ENCODE measurements at places on chromosomes 11 and 22. TPM values are rescaled to one million over a fixed set of nuclear protein-coding genes. Genes with fewer than 3 reads are reported as not detected.

DNA sequence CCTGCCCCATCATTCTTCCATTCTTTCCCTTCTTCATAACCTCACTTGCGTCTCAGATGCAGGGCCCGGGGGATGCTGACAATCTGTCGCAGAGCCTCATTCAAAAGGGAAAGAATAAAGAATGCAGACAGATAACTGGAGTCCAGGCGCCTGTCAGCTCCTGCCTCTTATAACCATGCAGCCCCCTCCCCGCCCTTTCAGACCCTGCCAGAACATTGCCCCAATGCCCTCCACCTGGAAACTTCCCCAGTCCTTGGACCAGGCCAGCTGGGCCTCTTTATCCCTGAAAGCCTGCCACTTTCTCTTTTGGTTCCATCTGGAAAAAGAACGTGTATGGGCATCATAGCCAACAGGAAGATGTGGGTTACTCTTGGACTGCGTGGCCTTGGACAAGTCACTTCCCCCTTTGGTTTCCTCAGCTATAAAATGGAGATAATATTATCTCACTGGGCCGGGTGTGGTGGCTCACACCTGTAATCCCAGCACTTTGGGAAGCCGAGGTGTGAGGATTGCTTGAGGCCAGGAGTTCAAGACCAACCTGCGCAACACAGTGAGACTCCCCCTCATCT, 2.1 kb upstream of the TCF20 start:
- no peak for DNase-seq

CBLIF gene
- total RNA-seq, result not detected

- no peak for DNase-seq
These were observed 49.7 kb downstream of the GRIK4 start for GRCh38 chr11:120561286-120561685.

SERGEF gene
- 33.3 TPM for total RNA-seq

PARVG gene
- 49.6 TPM for total RNA-seq

DNA sequence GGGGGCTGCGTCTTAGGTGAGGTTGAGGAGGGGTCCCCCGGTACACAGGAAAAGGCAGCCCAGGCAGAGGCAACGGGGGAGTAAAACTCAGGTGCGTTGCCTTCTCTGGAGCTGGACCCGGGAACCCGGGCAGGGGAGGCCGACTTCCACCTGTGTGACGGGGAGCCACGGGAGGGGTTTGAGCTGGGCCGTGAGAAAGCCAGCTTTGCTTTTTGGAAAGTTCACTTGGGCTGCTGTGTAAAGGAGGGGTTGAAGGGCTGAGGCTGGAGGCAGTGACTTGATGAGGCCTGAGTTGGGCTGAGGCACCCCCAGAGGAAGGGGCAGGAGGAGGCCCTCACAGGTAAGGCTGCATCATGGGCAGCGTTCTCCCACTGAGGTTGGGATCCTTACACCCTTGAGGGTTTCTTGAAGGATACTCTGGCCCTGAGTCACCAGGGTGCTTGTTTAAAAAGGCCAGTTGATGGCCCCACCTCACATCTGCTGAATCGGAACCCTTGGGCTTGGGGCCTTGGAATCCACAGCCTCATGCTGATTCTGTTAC, 47.2 kb downstream of the CHRDL2 start:
- no peak for DNase-seq

UPK2 gene
- not detected for total RNA-seq

DNA sequence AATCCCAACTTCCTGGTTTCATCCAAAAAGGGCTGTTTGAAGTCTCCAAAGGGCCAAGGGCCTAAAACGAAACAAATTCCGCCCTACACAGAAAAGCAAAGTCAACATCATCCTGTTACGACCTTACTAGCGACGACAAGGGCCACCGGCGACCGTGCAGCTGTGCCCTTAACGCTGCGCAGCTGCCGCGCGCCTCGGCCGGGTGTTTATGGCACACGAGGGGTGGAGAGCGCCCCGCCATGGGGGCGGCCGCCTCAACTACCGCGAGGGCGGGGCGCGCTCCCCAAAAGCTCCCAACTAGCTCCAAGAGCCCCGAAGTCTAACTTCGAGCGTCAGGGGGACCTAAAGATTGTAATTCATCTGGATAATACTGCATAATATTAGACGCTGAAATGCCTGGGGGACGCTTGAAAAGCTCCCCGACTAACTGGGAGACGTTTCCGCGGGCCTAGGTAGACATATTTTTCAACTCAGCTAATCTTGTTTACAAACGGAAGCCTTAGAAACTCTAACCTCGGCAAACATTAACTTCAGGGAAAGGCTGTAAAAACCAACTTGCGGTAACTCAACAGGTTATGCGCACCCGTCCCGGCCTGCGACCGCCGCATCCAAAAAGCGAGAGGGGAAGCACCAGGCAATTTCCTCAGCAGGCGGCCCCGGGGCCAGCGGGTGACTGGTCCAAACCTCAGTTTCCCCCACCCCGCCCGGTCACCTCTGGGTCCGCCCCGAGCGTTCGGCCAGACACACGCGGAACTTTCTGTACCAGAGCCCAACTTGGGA, 694 bp downstream of the TMEM123 start:
- peak; percentile 85 for DNase-seq

UBQLNL gene
- 0.85 TPM for total RNA-seq

GRCh38 chr11:74465291-74465708, 2.0 kb downstream of the KCNE3 start:
- DNase-seq, result peak; percentile 20

DNA sequence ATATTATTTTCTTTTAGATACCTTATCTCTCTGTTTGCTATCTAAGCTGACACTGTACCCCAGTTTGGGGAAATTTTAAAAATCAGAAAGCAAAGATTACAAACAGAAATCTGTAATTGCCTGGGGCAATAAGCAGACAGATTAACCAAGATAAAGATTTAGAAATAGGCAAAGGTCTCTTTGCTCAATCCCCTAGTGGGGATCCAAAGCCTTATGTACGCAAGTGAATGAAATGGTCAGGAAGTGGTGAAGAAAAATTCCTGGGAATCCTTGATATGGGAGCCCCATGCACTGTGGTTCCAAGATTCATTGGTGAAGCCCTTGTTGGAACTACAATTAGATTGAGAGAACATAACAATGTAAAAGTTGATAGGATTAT, 139.5 kb upstream of the GUCY1A2 start:
- DNase-seq, result no peak

GRCh38 chr22:31347251-31348008, 1.3 kb upstream of the PATZ1 start:
- DNase-seq, result peak; percentile 84

NEFH gene
- 0.61 TPM for total RNA-seq

GRCh38 chr22:25759825-25760231, 17.8 kb downstream of the MYO18B start:
- peak; percentile 52 for DNase-seq

GRCh38 chr22:27318516-27318915, 483.0 kb downstream of the MN1 start:
- DNase-seq, result peak; percentile 96

DNA sequence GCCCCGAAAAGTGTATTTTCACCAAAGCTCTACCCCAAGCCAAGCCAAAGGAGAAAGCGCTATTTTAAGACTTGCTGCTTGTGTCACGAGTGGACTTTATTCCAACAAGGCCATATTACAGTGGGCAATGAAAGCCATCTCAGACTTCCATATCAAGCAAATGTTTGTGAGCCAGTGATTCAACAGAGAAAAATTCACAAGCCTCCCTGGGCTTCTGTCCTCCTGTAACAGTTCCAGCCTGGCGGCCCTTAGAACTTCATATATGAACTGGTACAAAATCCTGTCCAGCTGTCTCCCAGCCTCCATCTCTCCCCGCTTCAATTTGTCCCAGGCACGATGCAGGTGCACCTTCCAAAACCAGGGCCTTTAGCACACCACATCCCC, 11.2 kb downstream of the LARGE1 start:
- no peak for DNase-seq

- DNase-seq, result no peak
These were observed 103.0 kb downstream of the DBX1 start for GRCh38 chr11:20056950-20057943.

DNA sequence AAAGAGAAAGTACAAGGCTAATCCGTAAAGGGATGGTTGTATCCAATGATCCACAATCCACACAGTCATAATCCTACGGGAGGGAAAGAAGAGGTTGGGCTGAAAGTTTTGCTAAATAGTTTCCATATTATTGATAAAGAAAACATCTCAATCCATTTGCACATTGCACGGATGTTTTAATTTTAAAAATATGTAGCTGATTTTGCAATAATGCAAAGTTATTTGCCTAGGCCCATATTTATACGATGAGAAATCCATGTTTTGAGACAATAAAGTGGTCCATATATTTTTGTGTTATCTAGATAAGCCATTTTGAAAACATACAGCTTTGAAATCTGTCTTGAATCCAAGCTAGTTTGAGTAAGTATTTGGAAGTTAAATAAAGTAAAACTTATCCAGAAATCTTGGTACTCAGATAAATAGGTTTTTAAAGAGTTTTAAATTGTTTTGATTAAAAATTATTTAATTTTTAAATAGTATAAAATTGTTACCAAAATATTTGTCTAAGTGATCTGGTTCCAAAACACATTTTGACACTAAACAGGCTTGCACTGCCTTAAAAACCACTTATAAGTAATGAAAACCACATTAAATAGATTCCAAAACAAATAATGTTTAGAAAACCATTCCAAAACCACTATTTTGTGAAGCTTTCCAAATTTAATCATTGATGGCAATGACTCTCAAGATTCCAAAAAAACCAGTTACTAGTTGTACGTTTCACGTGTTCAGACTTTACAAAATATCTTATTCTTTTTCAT, 38.2 kb upstream of the PAMR1 start:
- peak; percentile 78 for DNase-seq

- DNase-seq, result peak; percentile 71
These were observed 764 bp upstream of the PACSIN3 start for GRCh38 chr11:47186700-47187695.

GRCh38 chr22:21591695-21592094, 24.2 kb downstream of the UBE2L3 start:
- DNase-seq, result no peak

GRCh38 chr22:20193761-20194494, 43.1 kb upstream of the CCDC188 start:
- no peak for DNase-seq

DNA sequence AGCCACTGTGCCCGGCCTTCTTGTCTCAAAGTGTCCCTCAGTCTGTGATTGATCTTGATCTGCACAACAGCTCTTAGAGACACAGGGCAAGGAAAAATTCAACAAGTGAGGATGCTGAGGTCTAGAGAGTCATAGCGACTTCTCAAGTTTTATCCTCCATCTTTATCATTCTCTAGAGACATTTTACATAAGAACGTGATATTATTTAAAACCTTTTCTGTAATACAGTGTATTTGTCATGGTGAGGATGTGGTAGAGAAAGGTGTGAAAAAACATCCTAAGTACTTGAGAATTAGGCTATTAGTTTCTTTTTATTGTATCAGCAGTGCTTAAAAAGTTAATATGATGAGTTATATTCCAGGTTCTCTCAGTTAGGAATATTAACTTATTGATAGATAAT, 50.2 kb downstream of the EMSY start:
- DNase-seq, result no peak

DNA sequence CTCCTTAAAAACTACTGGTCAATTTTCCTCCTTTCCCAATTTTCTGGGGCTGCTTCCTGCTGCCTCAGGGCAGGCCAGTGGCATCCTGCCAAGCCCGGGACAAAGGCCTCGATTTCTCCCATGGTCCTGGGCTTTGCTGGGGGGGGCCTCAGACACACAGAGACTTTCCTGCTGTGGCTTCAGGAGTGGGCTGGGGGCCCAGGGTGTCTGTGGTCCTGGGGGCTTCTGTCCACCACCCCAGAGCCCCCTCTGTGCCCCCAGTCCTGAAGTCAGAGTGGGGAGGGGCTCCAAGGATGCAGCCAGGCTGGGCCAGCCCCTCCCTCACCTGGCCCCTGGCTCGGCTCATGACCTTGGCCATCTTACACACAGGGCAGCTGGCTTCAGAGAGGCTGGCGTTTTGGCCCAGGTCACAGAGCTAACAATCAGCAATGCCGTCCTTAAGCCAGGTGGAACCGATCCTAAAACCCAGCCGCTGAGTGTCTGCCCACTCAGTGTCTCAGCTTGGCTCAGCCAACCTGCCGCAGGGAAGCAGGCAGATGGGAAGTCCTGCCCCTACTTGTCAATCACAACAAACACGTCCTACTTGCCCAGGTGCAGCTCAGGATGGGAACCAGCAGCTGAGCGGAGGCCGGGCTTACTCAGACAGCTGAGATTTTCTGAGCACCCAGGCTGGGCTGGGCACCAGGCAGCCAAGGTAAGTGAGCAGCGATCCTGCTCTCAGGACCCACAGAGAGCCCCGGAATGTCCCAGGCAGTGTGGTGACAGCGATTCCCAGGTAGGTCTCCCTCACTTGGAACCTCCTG, 34.6 kb downstream of the OSBPL5 start:
- no peak for DNase-seq

- peak; percentile 42 for DNase-seq
These were observed 33.7 kb upstream of the PRR5 start for GRCh38 chr22:44668190-44668885.

ANO1 gene
- 7.8 TPM for total RNA-seq

ROBO4 gene
- 52.1 TPM for total RNA-seq

DNA sequence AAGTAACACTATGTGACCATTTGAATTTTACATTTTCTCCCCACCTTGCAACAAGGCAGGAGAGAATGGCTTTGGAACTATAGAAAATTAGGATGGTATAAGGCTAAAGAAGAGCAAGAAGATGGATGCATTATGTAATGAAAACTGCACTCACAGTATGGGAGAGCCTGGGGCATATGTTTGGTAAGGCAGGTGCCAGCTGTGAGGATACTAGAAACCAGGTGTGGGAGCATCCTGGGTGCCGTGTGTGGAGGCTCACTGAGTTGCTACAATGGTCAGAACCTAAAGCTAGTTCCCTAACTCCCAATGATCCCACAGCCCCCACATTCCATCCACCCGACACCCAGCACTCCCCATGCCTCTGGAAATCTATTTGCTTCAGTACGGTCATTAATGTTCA, 42.9 kb downstream of the UBASH3B start:
- no peak for DNase-seq

DNA sequence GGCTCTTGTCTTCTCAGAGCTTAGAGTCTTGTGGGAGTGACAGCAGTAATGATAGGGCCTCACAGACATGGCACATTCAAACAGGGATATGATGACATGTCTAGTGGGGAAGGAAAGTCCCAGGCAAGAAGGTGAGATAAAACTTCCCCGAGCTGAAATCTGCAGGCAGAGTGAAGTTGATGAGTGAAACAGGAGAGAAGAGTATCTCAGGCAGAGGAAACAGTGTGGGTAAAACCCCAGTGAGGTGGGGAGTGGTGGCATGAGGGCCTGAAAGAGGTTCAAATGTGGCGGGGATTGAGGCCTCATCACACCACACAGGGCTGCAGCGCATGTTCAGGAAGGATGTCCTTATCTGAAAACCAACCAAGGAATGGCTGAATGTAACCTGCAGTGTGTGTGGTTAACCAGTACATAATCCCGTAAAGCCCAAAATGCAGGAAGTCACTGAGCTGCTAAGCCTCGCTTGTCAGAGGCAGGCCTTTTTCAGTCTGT, 153.8 kb upstream of the E2F8 start:
- DNase-seq, result no peak

GRCh38 chr11:80733790-80734189, 1293.0 kb upstream of the TENM4 start:
- DNase-seq, result no peak

KRTAP5-9 gene
- 0.52 TPM for total RNA-seq

DNA sequence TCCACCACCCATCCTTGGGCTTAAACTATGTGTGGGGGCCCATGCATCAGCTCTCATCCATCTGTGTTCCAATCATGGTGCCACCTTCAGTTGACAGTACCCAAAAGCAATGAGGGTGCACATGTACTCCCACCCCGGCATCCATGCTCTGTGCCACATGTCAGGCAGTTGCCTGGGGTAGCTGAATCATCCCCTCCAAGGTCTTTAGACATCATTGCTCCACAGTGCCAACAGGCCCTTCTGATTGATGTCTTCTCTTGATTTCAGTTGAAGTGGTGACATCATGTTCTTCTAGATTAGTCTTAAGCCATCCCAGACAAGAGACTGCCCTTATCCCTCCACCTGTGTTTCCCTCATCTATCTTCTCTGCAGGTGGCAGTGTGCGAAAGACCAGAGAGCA, 42.5 kb downstream of the TMPRSS5 start:
- no peak for DNase-seq
